Activated CD8-positive, alpha-beta memory T cell treated with anti-CD3 and anti-CD28 coated beads, Interleukin-2, amount 50 U/mL, for 4 hours (primary cell): ENCODE measurements at places on chromosomes 7 and 10.

DNA sequence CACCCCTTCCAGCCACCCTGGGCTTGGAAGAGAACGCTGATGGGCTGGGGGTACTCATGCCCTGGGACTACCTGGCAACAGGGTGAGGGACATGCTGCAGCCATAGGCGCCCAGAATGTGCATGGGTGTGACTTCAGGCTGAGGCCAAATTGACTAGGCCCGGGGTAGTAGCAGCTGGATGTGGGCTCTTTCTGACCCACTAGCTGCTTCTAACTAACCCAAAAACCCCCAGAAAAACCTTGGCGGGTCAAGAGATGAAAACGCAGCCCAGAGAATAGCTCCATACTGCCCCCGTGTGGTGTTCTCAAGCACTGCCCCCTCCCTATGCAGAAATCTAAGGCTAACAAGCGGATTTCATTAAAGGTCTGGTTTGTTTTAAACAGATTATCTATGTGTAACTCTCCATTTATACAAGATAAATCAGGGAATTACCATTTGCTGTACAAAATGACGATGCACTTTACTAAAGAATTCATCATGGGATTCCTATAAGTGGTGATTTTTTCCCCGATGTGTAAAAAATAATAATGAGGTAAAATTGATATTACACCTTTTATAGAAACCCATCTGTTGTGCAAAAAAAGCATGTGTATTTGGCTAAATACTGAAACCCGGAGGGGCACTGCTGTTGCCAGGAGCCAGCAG lies 4.2 kb downstream of the SMARCD3 start:
- DNase-seq: peak; percentile 56

- DNase-seq: no peak
Measured at GRCh38 chr10:51171946-51172345, 97.7 kb downstream of the PRKG1 start.

GRCh38 chr10:112952282-112953173 lies 2.5 kb downstream of the TCF7L2 start:
- DNase-seq: no peak

GRCh38 chr10:96511044-96511945 lies 2.4 kb downstream of the TLL2 start:
- DNase-seq: no peak

GRCh38 chr10:75353183-75353582 lies 48.4 kb downstream of the ZNF503 start:
- DNase-seq: no peak

DNA sequence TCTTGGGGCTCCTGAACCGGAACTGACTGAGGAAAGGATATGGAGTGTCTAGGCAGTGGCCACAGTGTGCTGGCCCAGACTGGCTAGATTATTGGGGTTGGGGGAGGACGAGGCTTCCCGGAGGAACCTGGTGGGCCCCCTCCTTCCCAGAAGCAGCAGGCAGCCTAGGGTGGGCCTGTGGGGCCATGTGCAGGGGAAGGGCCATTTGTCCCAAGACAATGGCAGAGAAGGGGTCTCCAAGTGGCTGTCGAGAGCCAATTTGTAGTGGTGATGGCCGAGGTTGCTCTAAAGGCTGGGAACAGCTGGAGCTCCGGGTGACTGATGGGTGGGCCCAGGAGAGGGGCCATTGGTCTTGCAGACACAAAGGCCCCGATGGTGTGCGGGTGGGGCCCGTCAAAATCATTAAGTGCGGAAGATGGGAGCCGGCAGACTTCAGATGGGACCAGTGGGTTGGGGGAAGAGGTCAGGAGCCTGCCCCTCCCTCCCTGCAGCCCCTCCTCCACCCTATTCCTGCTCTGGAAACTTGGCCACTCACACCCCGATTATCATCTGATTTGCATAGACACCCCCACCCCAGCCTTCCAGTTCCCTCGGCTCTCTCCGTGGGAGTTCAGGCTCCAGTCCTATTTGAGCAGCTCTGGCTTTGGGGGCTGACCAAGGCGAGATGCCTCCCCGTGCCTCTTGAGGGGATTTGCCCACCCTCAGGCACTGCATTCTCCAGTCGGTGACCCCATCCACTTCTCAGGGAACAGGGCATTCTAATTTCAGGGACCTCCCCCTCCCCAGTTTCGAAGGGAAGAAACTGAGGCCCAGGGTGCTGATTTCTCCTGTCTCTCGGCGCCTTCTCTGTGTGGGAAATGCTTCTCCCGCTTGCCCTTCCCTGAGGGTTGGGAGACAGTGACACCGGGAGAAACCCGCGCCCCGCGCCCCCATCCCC lies 36.0 kb upstream of the PAX2 start:
- no peak for DNase-seq

DNA sequence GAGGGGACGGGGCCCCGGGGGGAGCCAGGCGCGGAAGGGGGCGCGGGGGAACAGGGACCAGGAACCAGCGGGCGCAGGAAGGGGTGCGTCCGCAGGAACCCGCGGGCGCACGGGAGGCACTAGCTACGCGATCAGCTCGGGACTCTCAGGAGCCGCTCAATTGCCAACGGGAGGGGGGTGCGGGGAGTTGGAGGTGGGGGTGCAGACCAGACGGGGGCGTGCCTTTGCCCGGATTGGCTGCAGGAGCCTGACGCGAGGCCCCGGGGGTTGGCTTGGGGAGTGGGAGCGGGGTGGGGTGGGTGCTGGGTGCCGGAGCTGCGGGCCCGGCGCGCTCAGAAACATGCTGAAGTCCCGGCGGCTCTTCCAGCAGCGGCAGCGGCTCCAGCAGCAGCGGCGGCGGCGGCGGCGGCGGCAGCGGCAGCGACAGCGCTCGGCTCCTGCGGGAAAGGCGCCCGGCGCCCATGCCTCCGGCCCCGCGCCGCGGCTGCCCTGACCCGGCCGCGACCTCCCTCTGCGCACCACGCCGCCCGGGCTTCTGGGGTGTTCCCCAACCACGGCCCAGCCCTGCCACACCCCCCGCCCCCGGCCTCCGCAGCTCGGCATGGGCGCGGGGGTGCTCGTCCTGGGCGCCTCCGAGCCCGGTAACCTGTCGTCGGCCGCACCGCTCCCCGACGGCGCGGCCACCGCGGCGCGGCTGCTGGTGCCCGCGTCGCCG lies at the start of gene ADRB1:
ADRB1 (plus strand) TSS at position 335 of the 715 bp plus-strand sequence; CDS start at position 602, 267 bp downstream.
- DNase-seq: peak; percentile 42

- DNase-seq: no peak
Measured at GRCh38 chr7:8259586-8260222, 2.3 kb downstream of the ICA1 start.

DNA sequence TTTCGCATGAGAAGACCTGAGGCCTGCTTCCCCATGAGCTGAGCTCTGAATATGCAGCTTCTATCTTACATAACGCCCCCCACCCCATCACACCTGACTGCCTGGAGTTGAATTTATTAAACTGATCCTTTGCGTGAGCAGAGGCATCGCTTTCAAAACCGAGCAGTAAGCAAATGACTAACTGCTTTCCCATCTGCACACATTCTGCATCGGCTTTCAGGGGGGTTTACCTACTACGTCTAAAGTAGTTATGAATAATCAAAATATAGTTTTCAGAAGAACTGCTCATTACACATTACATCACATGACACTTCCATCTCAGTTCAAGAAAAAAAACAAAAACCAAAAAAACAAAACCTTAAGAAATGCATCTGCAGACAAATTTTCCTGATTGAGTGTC lies 54.7 kb upstream of the EGR2 start:
- no peak for DNase-seq

DNA sequence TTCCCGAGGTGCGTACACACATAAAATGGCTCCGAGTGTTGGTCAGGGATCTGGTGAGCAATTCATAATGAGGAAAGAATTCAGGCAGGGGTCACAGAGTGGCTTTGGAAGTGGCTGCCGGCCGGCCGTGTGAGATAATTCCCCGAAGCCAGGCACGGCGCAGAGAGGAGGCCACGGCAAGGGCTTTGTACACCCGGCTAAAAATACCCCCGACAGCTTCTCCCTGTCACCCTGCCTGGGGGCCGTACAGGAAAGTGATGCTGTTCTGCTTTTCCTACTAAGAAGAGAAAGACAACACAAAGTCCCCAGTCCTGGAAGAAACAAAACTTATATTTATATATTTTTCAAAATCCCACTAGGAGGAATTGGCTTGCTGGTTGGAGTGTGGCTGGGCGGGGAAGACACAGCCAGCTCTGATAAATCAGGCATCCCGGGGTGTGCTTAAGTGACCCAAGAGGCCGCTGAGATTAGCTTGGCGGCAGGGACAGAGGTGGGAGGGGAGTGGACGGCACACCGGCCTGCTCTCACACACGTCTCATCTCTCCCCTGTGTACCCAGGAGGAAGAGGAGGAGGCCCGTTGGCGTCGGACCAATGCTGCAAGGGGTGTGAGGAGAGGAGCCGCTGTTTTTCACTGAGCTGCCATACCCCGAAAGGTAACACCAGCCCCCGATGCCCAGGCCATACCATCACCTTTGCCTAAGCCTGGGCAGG lies 70.5 kb downstream of the ZMIZ1 start:
- no peak for DNase-seq

DNA sequence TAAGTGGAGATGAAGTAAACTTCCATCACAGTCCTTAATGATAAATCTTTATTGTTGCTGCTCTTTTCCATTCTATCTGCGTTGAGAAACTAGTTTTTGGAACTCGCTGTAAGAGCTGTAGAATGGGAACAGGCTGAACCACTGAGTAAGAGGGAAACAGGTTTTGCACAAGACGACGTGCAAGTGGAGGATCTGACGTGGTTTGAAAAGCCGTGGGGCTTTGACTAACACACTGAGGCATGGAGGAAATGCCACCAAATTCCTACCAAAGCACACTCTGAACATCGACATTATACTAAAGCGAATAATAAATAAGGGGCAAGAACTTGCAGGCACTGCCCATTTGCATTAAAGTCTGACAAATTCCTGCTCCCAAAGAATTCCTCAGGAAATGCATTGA lies 160.6 kb downstream of the KLF6 start:
- DNase-seq: no peak
